ENCODE measurements at places on chromosomes 2 and 18.

- DNase-seq, result no peak
Observed at GRCh38 chr2:95007822-95008221, 17.7 kb upstream of the MAL start.

DNA sequence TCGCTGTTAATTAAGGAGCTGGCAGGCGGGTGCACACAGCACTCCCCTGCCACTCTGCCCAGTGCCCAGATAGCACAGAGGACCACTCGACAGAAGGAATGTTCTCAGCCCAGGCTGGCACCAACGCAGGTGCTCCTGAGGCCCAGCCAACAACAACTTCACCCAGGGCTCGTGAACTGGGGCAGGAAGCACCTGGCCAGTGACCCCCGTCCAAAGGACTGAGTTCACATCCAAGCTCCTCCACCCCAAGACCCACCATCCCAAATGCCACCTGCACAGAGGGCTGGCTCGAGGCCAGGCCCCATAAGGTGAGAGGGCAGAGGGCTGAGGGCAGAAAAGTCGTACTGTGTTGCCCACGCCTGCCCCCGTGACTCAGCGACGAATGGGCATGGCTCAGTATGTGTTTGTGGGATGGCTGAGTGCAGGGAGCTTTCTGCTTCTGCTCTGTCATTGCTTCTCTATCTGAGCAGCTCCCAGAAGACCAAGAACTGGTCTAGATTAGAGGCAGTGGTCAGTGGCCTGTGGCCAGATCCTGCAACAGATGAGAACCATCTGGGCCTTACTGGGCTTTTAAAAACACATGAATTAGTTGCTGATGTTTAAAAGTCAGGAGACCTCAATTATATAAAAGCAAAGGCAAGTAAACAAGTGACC, 68.4 kb downstream of the POLR1A start:
- DNase-seq, result peak; percentile 28

GRCh38 chr2:235418918-235419317, 74.9 kb upstream of the AGAP1 start:
- no peak for DNase-seq

DNA sequence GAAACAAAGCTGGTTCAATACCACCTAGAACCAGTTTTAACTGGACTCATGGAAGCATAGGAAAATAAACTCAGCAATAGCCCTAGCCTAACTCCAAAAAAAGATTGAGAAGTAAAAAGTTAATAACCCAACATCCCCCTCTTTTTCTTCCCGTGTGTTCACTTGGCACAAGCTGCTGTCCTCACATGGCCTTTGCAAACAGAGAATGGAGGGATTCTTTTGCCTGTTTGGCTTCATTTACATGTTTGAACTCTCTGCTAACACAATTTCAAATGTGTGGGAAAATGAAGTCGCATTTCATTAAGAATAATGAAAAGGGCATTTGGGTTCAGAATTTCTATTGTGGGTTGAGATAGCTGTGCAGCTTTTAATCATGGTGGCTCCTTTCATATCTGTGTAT, 589.2 kb upstream of the LRRTM1 start:
- DNase-seq, result no peak

DNA sequence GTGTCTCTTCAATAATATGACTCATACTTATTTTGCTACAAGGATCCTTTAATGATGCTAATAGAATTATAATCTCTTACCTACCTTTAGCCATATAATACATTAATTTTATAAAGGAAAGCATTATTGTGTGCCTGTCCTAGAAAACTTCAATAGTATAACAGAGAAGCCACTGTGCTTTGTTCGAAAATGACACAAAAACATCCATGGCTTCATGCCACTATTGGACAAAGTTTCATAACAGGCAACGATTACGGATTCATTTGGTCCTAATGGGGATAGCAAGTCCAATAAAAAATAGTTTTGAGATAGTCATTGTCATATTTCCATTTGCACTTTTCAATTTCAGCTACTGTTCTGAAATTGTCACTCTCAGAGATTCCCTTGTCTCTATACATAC, 52.5 kb upstream of the CCDC150 start:
- DNase-seq, result no peak

GRCh38 chr2:232348936-232349335, 29.6 kb upstream of the ALPP start:
- DNase-seq, result no peak

- peak; percentile 48 for DNase-seq
Observed at GRCh38 chr2:122692400-122693083, 937.1 kb downstream of the TSN start.

- DNase-seq, result no peak
Observed at GRCh38 chr18:58980991-58981390, 116.3 kb downstream of the ZNF532 start.

- DNase-seq, result no peak
Observed at GRCh38 chr2:55428258-55428657, 8.6 kb upstream of the CCDC88A start.

GRCh38 chr2:237708491-237708890, 81.1 kb downstream of the LRRFIP1 start:
- no peak for DNase-seq

DNA sequence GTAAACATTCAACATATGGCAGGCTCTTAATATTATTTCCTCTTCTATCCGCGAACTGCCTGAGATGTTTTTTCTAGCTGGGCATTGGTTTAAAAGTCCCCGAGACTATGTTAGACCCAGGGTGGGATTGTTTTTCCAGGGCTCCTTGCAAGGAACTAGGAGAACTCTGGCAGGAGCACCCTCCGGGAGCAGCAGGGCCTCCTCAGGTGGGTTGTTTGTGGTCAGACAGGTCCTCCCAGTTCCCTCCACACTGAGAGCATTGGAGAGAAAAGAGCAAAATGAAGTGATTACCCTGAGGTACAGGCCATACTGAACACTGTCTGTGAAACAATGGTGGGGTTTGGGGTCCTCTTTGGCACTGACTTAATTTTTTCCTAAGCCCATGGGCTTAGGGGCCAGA, 115.9 kb upstream of the LGALSL start:
- no peak for DNase-seq

DNA sequence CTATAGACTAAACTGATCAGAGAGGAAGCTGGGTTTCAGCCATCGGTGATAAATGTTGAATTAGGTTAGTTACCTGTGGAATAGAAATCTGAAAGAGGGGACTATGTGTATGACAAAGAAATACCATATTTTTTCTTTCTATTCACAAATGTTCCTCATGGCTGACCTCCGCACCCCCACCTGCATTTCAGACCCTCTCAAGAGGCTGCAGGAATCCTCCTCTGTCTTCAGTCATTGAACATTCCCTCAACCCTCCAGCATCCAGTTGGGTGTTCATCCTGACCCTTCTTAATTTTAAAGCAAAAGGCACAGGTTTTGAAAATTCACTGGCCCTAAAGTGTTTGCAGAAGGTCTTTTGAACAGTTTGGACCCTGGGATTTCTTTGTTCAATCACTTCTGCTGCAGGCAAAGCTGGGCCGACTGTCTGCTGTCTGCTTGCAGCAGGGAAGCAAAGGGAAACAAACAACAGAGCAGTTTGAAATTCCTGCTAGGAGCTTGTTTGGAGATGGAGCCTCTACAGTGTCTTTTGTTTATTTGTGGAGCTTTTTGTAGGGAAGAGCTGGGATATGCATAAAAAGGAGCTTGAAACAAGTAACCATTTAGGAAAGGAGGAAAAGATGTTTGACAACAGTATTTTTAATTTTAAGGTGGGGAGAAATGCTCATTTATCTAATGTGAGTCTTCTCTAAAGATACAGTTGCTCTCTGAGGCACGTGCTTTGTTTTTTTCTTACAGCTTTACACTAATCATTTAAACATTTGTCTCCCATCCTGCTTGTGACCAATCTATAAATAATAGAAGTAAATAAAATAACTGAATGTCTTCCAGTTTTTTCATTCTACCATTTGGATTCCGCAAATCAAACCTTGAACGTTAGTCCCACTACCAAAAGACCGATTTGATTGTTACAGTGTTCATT, 213.3 kb upstream of the MMADHC start:
- DNase-seq, result no peak

DNA sequence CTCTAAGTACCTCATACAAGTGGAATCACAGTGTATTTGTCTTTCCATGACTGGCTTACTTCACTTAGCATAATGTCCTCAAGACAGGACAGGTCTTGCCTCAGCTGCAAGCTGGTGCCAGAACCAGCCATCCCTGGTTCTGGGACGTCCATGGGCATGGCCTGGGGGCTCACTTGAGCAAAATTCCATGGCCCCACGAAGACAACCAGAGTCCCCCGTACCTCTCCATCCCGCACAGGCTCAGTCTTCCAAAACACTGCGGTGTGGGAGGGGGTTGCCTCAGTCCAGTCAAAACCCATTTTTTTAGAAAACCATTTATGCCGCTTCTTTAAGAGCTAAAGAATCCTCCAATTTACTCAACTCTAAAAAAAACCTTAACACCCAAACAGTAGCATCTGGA, 21.7 kb upstream of the CABLES1 start:
- DNase-seq, result no peak

- DNase-seq, result peak; percentile 90
Observed at GRCh38 chr2:27380626-27381545, at the start of gene ZNF513. ZNF513 (minus strand) TSS chr2:27380734; CDS start chr2:27380526, 208 bp downstream.

DNA sequence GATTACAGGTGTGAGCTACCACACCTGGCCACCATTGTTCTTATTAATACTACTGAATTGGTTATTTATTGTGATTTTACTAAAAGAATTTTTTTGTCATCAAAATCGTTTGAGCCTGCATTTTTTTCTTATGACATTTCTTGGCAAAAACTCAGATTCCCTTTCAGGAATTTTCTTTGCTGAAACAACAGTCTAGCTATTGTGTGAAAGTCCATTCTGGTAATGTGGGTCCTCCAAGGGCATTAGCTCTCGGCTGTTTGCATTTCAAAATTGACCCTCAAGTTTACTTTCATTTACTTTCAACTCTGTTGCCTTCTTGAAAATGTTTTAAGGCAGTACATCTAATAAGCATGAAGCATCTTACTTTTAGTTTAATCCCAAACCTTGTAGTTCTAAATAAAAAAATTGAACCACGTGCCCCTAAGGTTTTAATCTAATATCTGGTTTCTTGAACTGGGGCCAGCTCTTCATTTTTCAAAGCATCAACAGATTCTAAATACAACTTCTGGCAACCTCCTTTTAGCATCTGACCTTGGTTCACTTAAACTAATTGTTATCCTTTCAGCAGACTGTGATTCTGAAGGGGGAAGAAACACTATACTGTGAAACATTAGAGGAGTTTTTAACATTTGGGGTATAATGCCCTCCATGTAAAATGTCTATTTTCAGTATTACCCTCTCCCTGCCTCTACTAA, 325.2 kb upstream of the RAB12 start:
- no peak for DNase-seq

DNA sequence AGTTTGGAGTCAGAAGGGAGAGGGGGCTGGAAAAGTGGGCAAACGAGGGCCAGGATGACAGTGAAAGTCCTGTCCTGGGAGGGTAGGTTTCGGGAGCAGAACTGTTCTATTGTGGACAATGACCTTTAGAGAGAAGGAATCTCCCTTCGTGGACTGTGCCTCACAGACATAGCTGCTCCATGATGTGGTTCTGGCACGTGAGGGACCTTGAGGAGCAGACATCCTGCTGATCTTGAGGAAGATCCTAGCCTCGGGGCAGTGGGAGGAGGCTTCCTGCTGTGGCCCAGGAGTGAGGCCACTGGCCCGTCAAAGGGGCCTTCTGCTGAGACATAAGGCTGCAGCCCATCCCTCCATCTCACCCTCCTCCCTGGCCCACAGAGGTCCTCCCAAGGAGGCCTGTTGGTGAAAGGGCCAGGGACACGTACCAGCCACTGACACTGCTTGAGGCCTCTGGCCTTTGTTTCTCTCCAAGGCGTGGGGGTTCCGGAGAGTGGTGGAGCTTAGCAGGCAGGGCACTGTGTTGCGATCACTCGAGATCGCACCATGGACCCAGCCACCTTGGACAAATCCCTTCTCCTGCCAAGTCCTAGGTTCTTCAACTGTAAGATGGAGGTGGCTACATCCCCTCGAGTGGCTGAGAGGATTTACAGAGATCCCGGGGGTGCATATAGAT, 167.2 kb downstream of the CELF4 start:
- no peak for DNase-seq

- DNase-seq, result no peak
Observed at GRCh38 chr2:67289921-67290371, 107.2 kb upstream of the ETAA1 start.

- peak; percentile 62 for DNase-seq
Observed at GRCh38 chr2:235050980-235051351, 99.1 kb downstream of the SH3BP4 start.

DNA sequence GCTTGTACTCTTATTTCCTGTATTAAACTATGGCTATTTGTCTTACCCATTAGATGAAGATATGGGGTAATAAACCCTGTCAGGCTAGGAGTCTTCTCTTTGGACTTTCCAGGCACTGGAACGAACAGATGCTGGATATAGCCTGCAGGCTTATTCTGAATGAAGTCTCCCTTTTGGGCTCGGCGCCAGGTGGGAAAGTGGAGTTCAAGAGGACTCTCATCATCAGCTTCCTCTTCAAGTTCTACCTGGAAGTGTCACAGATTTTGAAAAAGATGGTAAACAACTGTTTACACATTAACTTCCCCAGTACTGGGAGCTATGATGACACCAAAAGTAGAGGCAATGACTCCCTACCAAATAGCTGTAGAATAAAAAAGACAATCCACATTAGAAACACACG, 27.9 kb downstream of the AOX1 start:
- DNase-seq, result no peak

GRCh38 chr2:81976998-81977397, 1672.4 kb upstream of the LRRTM1 start:
- no peak for DNase-seq

DNA sequence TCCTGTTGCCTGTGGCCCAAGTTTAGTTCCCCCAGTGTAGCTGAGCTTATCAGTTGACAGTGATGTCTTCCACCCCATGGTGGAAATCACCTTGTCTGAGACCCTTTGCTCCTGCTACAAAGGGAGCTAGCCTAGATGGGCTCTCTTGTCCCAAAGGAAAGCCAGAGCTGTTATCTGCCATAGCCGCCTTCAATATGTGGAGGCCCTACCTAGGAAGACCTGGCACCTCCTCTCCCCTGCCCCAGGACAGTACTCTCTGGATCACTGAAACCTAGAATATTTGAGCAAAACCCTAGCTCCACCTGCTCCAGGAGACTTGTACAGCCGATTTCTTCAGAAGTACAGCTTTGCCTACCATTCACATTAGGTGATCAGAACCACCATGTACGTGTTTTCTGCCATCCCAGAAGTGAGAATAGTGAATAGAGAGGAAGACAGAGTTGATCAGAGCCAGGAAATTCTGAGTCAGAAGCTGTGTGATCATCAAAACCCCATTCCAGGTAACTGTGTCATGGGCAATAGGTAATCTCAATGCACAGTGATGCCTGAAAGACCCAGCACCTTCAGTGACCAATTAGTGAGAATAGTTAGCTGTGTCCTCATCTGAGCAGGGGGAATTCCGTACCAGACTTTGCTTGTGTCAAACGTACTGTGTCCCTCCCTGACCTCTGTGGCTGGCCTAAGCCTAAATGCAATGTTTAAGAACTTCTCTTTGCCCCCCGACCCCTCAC, 138.4 kb upstream of the ALPP start:
- DNase-seq, result no peak

DNA sequence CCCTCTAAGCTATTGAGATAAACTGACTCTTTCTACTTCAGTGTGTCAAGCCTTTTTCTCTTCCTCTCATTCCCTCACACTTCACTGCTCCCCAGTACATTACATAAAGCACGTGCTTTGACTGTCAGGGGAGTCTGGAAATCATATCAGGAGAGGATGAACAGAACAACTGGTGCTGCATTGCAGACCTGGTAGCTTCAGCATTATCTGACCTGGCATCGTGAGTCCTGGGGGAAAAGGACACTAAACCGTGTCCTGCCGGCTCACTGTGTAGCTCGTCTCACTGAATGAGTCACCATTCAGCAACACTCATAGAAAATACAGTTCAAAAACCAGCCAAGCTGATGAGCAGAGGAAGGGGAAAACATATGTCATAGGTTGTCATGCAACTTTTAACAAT, 108.5 kb upstream of the UNC80 start:
- DNase-seq, result no peak

GRCh38 chr2:11683966-11684365, 14.0 kb upstream of the NTSR2 start:
- DNase-seq, result no peak

All from NCI-H1092 (cell line).